ENCODE measurements at places on chromosomes 12 and 14. TPM values are rescaled to one million over a fixed set of nuclear protein-coding genes. Genes with fewer than 3 reads are reported as not detected.
A peak's percentile ranks its signal among the peaks of the same experiment; 100 is the strongest.

CLEC6A gene
- not detected for total RNA-seq

- no peak for DNase-seq
Measured at GRCh38 chr12:2638273-2639019, 156.3 kb upstream of the FKBP4 start.

GRCh38 chr12:100368066-100368465, 11.2 kb downstream of the SLC17A8 start:
- DNase-seq, result no peak

DNA sequence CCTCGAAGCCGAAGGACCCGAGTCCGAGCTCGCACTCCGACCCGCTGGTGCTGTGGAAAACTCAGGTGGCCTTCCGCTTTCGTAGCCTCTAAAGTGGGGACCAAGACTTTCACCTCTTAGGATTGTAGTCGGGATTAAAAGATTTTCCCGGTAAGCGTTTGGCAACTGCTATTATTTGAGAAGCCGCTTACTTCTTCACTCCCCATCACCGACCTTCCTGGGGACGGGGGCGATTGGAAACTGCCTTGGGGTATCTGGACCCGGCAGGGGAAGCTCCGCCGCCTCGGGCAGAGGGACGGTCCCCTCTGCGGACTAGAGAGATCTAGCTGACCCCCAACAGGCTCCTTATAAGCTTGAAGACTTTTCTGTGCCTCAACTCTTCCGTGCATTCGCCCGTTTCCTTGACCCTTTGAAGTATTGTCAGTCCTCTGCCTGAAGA, 659 bp downstream of the TRAFD1 start:
- peak; percentile 13 for DNase-seq

- DNase-seq, result no peak
Measured at GRCh38 chr14:99871771-99872170, 78.6 kb downstream of the EML1 start.

DNA sequence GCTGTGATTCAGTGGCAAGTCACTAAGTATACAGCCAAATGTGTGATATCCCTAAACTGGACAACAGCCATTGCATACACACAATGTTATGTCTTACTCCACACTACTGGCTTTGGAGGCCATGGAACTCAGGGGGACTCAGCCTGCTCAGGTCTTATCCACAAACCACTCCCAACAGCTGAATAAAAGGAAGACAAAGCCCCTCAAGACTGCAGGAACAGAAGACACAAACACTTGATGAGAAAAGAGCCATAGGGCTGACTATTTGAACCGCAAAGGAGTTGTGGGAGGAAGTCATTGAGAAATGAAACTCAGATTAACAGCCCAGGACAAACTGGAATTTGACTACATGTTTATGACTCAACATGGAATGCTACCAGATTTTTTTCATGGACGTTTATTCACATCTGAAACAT, 40.9 kb downstream of the PTGER2 start:
- DNase-seq, result no peak

TTC9 gene
- total RNA-seq, result 6.4 TPM

SERPINA9 gene
- not detected for total RNA-seq

DNA sequence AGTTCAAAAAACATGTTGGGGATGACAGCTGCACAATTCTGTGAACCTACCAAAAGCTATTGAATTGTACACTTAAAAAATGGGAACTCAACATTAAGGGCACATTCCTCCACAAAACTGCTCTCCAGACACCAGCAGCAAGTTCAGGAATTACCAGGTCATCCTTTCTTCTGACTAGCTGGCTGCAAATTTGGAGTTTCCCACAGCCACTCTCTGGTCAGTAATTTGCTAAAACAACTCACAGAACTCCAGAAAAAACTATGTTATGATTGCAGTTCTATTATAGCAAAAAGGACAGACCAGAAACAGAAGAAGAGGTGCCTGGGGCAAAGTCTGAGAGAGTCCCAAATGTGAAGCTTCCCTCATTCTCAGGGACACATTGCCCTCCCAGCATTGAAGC, 20.1 kb upstream of the PLEKHD1 start:
- DNase-seq, result no peak

- no peak for DNase-seq
Measured at GRCh38 chr12:112936927-112937326, 1.3 kb upstream of the OAS3 start.

DNA sequence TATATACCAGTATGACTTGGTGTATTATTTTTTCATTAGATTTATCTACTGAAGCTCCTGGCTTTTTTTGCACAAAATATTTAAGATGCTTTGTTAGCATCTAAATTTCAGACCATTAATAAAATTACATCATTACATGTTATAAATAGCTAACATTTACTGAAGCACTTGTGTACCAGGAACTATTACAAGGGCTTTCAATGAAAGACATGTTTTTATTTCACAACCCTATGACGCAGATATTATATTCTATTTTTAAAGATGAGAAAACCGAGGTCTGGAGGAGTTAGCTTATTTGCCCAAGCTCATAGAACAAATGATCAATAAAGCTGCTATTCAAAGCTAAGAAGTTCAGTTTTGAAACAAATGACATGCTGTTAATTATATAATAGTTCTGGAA, 420.4 kb upstream of the DCN start:
- no peak for DNase-seq

REM2 gene
- total RNA-seq, result 0.48 TPM

DNA sequence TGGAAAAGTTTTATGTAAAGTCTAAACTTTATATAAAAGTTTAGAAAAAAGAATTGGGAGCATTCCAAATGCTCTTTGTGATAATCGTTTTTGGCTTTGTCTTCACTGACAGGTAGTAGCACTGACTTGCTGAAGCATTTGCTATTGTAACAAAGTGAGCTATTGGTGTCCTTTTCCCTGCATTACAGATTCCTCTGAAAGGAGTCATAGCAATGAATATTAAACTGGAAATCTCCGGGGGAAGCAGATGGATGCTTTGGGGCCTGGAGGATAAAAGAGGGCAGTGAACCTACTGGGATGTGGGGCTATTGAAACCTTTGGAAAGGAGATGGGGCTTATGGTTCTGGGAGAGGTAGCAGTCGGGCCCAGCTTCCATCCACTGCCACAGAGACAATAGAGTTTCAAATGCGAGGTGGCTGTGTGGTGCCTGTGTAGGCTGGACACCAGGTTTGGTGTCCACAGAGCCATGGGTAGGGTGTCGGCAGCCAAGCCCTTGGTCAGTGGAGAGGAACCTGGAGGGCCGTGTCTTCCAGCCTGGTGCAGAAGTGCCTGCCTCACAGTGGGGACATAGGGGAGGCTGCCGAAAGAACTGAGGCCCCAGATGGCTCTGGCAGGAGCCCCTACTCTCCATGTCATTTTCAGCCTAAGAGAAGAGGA, 10.1 kb downstream of the GSG1 start:
- no peak for DNase-seq

DNA sequence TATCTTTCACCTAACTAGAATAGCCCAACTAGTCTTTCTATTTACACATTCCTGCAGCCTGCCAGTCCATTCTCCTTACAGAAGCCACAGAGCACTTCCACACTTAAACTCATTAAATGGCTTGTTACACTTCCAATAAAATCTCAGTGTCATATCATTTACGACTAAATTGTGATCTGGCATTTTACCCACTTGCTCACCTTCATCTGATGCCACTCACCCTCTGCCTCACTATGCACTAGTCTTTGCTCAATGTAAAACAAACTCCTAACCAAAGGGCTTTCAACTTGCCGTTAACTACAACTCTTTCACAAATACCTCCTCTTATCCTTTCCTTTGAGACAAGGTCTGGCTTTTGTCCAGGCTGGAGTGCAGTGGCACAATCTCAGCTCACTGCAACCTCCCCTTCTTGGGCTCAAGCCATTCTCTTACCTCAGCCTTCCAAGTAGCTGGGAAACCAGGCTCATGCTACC, 24.1 kb downstream of the YAF2 start:
- no peak for DNase-seq

DNA sequence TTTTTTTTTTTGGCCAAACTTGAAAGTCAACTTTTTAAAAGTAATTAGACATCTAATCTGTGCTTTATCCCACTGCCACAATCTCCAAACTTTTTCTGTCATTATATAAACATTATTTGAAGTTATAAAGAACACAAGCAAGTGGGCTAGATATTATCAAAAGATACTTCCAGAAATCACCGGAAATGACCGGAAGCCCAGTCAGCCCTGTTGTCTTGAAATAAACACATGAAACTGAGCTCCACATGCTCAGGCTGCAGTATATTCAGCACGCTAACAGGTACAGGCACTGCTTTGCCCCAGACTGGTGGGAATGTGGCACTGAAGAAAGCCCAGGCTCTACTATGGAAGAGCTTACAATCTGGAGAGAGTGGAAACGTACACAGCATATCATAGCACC, 158.9 kb upstream of the PLEKHG7 start:
- no peak for DNase-seq

RPS29 gene
- total RNA-seq, result 1,987 TPM

GRCh38 chr12:75487308-75487707, 6.8 kb downstream of the GLIPR1 start:
- no peak for DNase-seq

GRCh38 chr14:55125403-55125802, 3.6 kb upstream of the LGALS3 start:
- peak; percentile 9 for DNase-seq

DHRS2 gene
- total RNA-seq, result 3.1 TPM

DNA sequence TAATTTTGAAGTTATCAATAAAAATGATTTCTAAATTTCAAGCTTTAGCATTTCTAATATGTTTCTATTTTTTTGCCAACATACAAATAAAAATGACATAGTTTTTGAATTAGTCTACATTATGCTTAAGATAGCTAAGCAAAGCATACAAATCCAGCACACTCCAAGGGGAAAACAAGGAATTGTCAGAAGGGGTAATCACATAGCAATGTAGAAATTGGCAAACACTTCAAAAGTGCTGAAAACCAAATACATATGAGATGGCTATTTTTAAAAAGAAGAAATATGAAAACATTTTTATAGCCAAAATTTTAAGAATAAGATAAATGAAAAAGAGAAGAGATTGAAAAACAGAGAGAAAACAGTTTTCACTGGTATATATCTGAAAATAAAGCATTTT, 308.0 kb downstream of the SLC6A15 start:
- no peak for DNase-seq

TRPV4 gene
- total RNA-seq, result not detected

TDRD9 gene
- total RNA-seq, result 0.62 TPM

DNA sequence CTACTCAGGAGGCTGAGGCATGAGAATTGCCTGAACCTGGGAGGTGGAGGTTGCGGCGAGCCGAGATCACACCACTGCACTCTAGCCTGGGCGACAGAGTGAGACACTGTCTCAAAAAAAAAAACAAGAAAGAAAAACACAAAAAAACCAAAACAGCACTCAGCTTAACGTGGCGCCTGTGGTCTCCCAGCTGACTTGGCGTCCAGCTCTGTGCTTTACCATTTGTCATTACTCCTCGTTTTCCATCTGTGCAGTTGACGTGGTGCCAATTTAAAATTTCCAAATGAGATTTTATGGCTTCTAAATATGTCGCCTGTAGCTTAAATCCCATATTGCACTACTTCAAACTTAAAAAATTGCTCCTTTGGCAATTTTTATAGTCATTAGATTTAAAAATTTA, 2.0 kb downstream of the MGP start:
- no peak for DNase-seq

- no peak for DNase-seq
Measured at GRCh38 chr14:92514844-92515514, 1.4 kb downstream of the RIN3 start.

- no peak for DNase-seq
Measured at GRCh38 chr12:133203344-133204263, 22.3 kb downstream of the ZNF268 start.

GRCh38 chr12:96094201-96094600, 58.8 kb upstream of the LTA4H start:
- no peak for DNase-seq

GRCh38 chr14:23864259-23864658, 89.3 kb upstream of the DHRS4 start:
- no peak for DNase-seq

SLC25A47 gene
- not detected for total RNA-seq

IFNG-AS1 gene
- total RNA-seq, result not detected

LRRC10 gene
- not detected for total RNA-seq

- no peak for DNase-seq
Measured at GRCh38 chr14:73452341-73453186, 5.8 kb downstream of the NUMB start.

SIRT4 gene
- total RNA-seq, result 4.0 TPM

GRCh38 chr12:104166465-104166864, 28.5 kb upstream of the NFYB start:
- no peak for DNase-seq

DNA sequence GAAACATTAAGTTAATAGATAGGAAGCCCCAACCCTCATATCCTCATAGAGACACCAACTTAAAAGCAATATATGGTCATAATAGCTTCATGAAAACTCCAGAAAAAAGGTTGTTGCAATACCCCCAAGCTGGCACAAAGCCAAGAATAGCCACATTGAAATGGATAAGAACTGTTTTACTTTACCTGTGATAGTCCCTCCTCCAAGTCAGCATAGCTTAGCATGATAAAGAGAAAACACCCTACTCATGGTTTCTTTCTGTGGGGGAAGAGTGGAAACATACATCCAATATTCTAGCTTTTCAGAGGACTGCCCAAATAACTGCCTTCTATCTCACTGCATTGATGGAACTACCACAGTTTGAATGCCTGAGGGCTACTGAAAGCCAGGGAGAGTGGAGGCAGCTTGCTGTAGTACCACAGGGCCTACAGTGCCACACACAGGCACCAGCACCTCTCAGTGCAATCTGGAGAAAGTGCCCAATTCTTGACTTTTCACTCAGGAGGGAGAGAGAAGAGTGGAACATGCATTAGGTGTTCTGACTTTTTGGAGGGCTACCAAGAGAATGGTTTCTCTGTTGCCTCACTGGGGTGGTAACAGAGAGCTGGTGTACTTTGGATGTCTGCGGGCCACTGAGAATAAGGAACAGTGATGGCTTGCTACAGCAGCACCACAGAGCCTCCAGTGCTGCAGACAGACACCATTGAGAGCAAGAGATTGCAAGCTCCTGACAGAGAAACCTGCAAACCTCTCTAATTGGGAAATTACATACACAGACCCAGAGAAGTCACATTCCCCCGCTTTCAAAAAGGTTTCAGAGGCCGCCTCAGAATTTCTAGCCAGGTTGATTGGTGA, 157.1 kb upstream of the GARIN2 start:
- DNase-seq, result no peak

DNA sequence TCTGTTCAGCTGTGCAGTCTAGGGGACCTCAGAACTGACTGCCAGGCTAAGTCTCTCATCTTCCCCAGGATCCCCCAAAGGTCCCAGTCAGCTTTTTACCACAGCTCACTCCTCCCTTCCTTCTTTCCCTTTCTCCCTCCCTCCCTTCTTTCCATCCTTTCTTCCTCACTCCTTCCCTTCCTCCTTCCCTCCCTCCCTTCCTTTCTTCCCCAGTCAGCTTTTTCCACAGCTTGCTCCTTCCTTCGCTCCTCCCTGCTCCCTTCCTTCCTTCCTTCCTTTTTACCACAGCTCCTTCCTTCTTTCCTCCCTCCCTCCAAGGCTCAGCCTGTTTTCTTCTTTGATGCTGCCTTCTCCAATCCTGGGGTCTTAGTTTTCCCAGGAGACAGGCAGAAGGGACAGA, 39.2 kb downstream of the ATG14 start:
- no peak for DNase-seq

DNA sequence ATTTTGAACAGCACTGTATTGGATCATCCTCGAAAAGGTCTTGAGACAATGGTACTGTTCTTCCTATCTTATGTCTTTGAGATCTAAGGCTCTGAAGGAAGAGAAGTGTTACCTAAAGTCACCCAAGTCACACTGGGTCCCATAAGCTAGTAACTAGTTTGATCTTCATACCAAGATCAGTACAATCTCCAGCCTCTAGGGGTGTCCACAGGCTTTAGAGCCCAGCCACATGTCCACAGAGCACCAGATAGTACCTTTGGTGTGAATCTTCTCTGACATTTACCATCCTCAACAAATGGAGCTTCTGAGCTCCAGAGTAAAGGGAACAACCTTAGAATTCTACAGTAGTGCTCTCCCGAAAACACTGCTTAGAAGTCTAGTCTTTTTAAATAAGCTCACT, 78.7 kb downstream of the KSR2 start:
- DNase-seq, result no peak

Measured in activated CD4-positive, alpha-beta T cell treated with anti-CD3 and anti-CD28 coated beads for 36 hours (primary cell).